ENCODE measurements at places on chromosomes 11 and 22. TPM values are rescaled to one million over a fixed set of nuclear protein-coding genes. Genes with fewer than 3 reads are reported as not detected.

The RASGRP2 gene
- 1.1 TPM for total RNA-seq

The OR51E2 gene
- total RNA-seq, result not detected

The DTX4 gene
- 4.8 TPM for total RNA-seq

The DSCAML1 gene
- 0.15 TPM for total RNA-seq

The MYEOV gene
- total RNA-seq, result 112 TPM

The RASL10A gene
- total RNA-seq, result 0.42 TPM

The THRSP gene
- not detected for total RNA-seq

The NPAS4 gene
- total RNA-seq, result not detected

The GPR83 gene
- 0.08 TPM for total RNA-seq

The B3GAT1 gene
- not detected for total RNA-seq

The PDE3B gene
- total RNA-seq, result 2.3 TPM

The APOL3 gene
- 0.10 TPM for total RNA-seq

The TANGO2 gene
- 15.4 TPM for total RNA-seq

The MMP13 gene
- not detected for total RNA-seq

The AP5B1 gene
- 7.6 TPM for total RNA-seq

The IL17REL gene
- not detected for total RNA-seq

The CDC42EP2 gene
- total RNA-seq, result 13.4 TPM

The ANO1 gene
- total RNA-seq, result 1.3 TPM

The HEPACAM gene
- total RNA-seq, result not detected

The TRIM3 gene
- 18.7 TPM for total RNA-seq

The HBG2 gene
- not detected for total RNA-seq

The OR52A1 gene
- not detected for total RNA-seq

The OR5AS1 gene
- not detected for total RNA-seq

The IGSF22 gene
- total RNA-seq, result not detected
